ENCODE measurements at places on chromosomes 6 and 20. TPM values are rescaled to one million over a fixed set of nuclear protein-coding genes. Genes with fewer than 3 reads are reported as not detected.
A peak's percentile ranks its signal among the peaks of the same experiment; 100 is the strongest.

DNA sequence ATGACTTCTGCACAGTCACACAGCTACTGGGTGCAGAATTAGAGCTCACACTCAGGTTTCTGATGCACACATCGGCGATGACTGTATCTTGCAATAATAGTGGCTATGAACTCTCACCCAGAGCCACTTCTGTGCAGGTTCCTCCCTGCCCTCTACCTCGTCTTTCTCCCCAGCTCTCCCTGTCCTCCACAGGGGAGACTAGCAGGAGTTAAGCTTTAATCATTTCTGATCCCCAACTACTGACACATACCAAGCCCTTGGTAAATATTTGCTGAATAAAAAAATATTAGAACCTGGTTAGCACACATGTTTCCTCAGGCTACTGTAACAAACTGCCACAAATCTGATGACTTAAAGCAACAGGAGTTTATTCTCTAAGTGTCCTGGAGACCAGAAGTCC is 222.7 kb upstream of the FOXA2 start:
- no peak for DNase-seq
- H3K4me1 ChIP-seq = no peaks in the 10 kb centered on the region
- H3K36me3 ChIP-seq = no peaks in the 10 kb centered on the region
- H3K27me3 ChIP-seq = no peaks in the 10 kb centered on the region
- no peak overlapping the region for H3K27ac ChIP-seq

DNA sequence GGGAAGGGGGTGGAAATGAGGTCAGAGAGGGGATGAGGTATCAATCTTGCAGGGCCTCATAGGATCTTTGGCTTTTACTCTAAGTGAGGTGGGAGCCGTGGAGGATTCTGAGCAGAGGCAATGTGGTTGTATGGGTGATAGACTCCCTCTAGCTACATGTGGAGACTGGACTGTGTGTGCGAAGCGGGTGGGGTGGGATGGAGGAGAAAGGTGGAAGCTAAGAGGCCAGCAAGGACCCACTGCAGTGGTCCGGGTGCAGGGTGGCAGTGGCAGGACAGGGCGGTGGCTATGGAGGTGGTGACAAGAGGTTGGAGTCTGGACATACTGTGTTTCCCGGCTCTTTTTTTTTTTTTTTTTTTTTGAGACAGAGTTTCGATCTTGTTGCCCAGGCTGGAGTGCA is 62.4 kb upstream of the PTPN1 start:
- peaks cover 2% of the 10 kb centered on the region for H3K36me3 ChIP-seq
- no peak overlapping the region for H3K27ac ChIP-seq
- H3K4me1 ChIP-seq = peaks cover 37% of the 10 kb centered on the region
- DNase-seq = no peak

GRCh38 chr6:169035385-169036240 is 218.0 kb downstream of the THBS2 start:
- H3K27ac ChIP-seq = no peak overlapping the region
- H3K4me3 ChIP-seq = no peak overlapping the region
- peaks cover 2% of the 10 kb centered on the region for H3K27me3 ChIP-seq

DNA sequence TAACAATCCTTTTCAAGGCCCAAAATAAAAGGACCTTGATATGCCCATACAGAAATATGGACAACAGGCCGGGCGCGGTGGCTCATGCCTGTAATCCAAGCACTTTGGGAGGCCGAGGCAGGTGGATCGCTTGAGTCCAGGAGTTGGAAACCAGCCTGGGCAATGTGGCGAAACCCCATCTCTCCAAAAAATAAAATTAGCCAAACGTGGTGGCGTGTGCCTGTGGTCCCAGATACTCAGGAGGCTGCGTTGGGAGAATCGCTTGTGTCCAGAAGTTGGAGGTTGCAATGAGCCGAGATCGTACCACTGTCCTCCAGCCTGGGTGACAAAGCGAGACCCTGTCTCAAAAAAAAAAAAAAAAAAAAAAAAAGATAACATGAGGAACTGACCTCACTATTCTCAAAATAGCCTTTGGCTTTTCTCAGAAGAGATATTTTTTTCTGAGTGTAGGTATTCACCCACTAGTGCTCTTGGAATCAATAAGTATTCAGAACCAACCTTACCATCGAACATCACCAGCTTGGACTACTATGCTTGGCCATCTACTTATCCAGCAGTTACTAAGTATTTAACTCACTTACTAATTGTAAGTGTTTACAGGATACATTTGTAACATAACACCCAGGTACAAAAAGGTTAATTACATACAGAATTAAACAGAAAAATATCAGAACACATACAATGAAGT is 99.2 kb downstream of the OR2B2 start:
- peak overlapping the region; percentile 81 for H3K4me3 ChIP-seq
- H3K27me3 ChIP-seq = peaks cover 2% of the 10 kb centered on the region
- peak overlapping the region; percentile 98 for H3K27ac ChIP-seq
- H3K36me3 ChIP-seq = peaks cover 32% of the 10 kb centered on the region
- peaks cover 54% of the 10 kb centered on the region for H3K4me1 ChIP-seq

GRCh38 chr6:154962753-154963152 is 32.4 kb upstream of the TIAM2 start:
- peaks cover 4% of the 10 kb centered on the region for H3K4me1 ChIP-seq
- no peaks in the 10 kb centered on the region for H3K36me3 ChIP-seq
- H3K27me3 ChIP-seq = no peaks in the 10 kb centered on the region
- no peak for DNase-seq
- H3K4me3 ChIP-seq = no peak overlapping the region

DNA sequence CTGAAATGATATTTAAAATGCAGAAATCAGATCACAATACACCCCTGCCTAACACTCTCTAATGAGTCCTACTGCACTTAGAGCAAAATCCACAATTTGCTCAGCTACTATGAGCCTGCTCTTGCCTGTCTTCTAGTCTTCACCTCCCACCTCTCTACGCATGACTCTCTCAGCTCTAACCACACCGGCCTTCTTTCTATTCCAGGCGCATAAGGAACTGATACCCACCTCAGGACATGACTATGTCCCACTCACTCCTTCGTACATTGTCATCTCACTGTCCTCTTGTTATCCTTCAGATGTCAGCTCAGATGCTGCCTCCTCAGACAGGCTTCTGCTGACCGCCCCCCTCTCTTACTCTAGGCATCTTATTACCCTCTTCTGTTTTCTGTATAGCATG is 201.0 kb upstream of the FLRT3 start:
- no peak overlapping the region for H3K4me3 ChIP-seq
- no peaks in the 10 kb centered on the region for H3K4me1 ChIP-seq
- no peaks in the 10 kb centered on the region for H3K27me3 ChIP-seq

- no peak for DNase-seq
- H3K36me3 ChIP-seq = no peaks in the 10 kb centered on the region
- H3K27ac ChIP-seq = no peak overlapping the region
- no peak overlapping the region for H3K4me3 ChIP-seq
Observed at GRCh38 chr6:10595731-10596664, 74.8 kb downstream of the GCNT2 start.

- H3K36me3 ChIP-seq = no peaks in the 10 kb centered on the region
- H3K27me3 ChIP-seq = no peaks in the 10 kb centered on the region
- H3K4me3 ChIP-seq = no peak overlapping the region
- no peaks in the 10 kb centered on the region for H3K4me1 ChIP-seq
- no peak for DNase-seq
Observed at GRCh38 chr6:124282541-124282940, 478.9 kb downstream of the NKAIN2 start.

- no peak overlapping the region for H3K4me3 ChIP-seq
- no peaks in the 10 kb centered on the region for H3K27me3 ChIP-seq
- H3K27ac ChIP-seq = no peak overlapping the region
- no peak for DNase-seq
Observed at GRCh38 chr20:54920491-54920890, 445.1 kb downstream of the DOK5 start.

- no peaks in the 10 kb centered on the region for H3K4me1 ChIP-seq
- H3K36me3 ChIP-seq = no peaks in the 10 kb centered on the region
- DNase-seq = peak; percentile 73
- H3K27me3 ChIP-seq = peaks cover 7% of the 10 kb centered on the region
Observed at GRCh38 chr20:46040902-46041535, 12.0 kb downstream of the SLC12A5 start.

DNA sequence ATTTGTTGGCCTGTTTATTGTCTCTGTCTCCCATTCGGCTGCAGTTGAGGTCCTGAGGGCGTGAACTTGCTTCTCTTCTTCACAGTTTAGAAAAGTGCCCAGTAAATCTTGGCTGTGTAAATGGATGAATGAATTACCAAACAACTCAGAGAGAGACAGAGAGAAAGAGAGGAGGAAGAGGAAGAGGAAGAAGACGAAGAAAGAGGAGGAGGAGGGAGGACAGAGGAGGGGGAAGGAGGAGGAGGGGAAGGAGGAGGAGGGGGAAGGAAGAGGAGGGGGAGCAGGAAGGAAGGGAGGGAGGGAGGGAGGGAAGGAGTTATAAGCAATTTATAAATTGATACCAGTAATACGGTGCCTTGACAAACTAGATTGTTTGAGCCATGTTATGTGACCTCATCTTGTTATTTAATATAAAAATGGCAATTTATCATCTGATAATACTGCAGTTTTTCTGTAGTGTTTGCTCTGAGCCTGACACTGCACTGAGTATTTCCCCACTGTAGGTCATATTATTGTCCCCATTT is 18.7 kb downstream of the HCK start:
- H3K27ac ChIP-seq = no peak overlapping the region
- peaks cover 18% of the 10 kb centered on the region for H3K27me3 ChIP-seq
- DNase-seq = no peak
- no peaks in the 10 kb centered on the region for H3K4me1 ChIP-seq
- H3K36me3 ChIP-seq = no peaks in the 10 kb centered on the region

DNA sequence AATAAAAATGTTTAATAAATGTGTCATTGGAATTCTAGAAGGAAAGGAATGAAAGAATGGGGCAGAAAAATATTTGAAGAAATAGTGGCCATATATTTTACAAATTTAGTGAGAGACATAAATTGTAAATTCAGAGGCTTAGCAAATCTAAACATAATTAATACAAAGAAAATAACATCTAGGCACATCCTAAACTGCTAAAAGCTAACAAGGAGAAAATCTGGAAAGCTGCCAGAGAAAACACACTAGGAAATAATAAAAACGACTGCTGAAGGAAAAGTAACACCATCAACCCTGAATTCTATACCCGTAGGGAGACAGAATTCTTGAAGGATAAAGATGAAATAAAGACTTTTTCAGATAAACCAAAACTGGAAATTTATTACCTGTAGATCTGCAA is 23.8 kb downstream of the CYB5R4 start:
- no peak overlapping the region for H3K27ac ChIP-seq
- DNase-seq = no peak
- H3K36me3 ChIP-seq = no peaks in the 10 kb centered on the region
- H3K4me3 ChIP-seq = no peak overlapping the region
- peaks cover 4% of the 10 kb centered on the region for H3K4me1 ChIP-seq

GRCh38 chr6:42769051-42769450 is 12.8 kb upstream of the BICRAL start:
- peaks cover 33% of the 10 kb centered on the region for H3K4me1 ChIP-seq
- peaks cover 14% of the 10 kb centered on the region for H3K36me3 ChIP-seq
- H3K27ac ChIP-seq = no peak overlapping the region
- DNase-seq = no peak
- no peak overlapping the region for H3K4me3 ChIP-seq
- H3K27me3 ChIP-seq = no peaks in the 10 kb centered on the region

DNA sequence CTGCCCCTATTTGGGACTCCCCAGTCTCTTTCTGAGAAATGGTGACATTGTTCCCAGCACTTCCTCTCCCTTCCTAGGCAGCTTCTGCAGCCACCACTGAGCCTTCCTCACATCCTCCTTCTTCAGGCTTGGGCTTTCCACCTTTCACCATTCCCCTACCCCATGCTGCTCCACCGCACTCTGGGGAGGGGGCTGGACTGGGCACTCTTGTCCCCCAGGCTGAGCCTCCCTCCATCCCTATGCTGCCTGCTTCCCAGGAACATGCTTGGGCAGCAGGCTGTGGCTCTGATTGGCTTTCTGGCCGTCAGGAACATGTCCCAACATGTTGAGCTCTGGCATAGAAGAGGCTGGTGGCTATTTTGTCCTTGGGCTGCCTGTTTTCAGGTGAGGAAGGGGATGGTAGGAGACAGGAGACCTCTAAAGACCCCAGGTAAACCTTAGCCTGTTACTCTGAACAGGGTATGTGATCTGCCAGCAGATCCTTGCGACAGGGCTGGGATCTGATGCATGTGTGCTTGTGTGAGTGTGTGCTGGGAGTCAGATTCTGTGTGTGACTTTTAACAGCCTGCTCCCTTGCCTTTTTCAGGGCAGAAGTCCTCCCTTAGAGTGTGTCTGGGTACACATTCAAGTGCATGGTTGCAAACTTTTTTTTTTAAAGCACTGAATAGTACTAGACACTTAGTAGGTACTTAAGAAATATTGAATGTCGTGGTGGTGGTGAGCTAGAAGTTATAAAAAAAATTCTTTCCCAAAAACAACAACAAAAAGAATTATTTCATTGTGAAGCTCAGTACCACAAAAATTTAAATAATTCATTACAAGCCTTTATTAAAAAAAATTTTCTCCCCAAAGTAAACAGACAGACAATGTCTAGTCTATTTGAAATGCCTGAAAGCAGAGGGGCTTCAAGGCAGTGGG is 2.1 kb upstream of the CDKN1A start:
- H3K4me3 ChIP-seq = peak overlapping the region; percentile 89
- peaks cover 14% of the 10 kb centered on the region for H3K36me3 ChIP-seq
- no peaks in the 10 kb centered on the region for H3K27me3 ChIP-seq

GRCh38 chr6:141744194-141744925 is 388.4 kb upstream of the GJE1 start:
- no peak overlapping the region for H3K27ac ChIP-seq
- no peaks in the 10 kb centered on the region for H3K36me3 ChIP-seq
- no peaks in the 10 kb centered on the region for H3K27me3 ChIP-seq
- H3K4me3 ChIP-seq = no peak overlapping the region
- no peak for DNase-seq
- H3K4me1 ChIP-seq = no peaks in the 10 kb centered on the region

GRCh38 chr20:33160681-33161080 is 7.3 kb upstream of the BPIFA2 start:
- no peak for DNase-seq
- H3K4me1 ChIP-seq = no peaks in the 10 kb centered on the region
- H3K27me3 ChIP-seq = peaks cover 7% of the 10 kb centered on the region
- H3K27ac ChIP-seq = no peak overlapping the region

GRCh38 chr6:41581381-41581991 is 35.3 kb downstream of the FOXP4 start:
- H3K4me1 ChIP-seq = peaks cover 5% of the 10 kb centered on the region
- no peak overlapping the region for H3K4me3 ChIP-seq
- DNase-seq = no peak
- H3K27me3 ChIP-seq = peaks cover 3% of the 10 kb centered on the region

GRCh38 chr6:31158863-31159855 is 770 bp downstream of the TCF19 start:
- no peaks in the 10 kb centered on the region for H3K27me3 ChIP-seq
- DNase-seq = peak; percentile 55
- peak overlapping the region; percentile 91 for H3K4me3 ChIP-seq
- peak overlapping the region; percentile 81 for H3K27ac ChIP-seq
- peaks cover 45% of the 10 kb centered on the region for H3K4me1 ChIP-seq
- H3K36me3 ChIP-seq = peaks cover 62% of the 10 kb centered on the region

Gene MYH7B
- total RNA-seq = 0.13 TPM

Gene EDN1
- not detected for total RNA-seq

Gene C6orf15
- total RNA-seq = not detected

Gene OR2H2
- total RNA-seq = not detected

Gene EFCAB8
- 1.5 TPM for total RNA-seq

Gene SSTR4
- not detected for total RNA-seq

Gene PRSS16
- 0.82 TPM for total RNA-seq

Gene PTCRA
- total RNA-seq = not detected

Gene BIRC7
- total RNA-seq = 0.74 TPM

Gene PRPH2
- not detected for total RNA-seq

Gene OGFR
- 76.6 TPM for total RNA-seq

Gene RBM24
- not detected for total RNA-seq

Gene MDFI
- total RNA-seq = not detected

Gene IMPG1
- total RNA-seq = not detected

Gene ISM1
- 3.7 TPM for total RNA-seq

Data from activated CD8-positive, alpha-beta T cell treated with anti-CD3 and anti-CD28 coated beads, Interleukin-2, amount 10 ng/mL, durations not matched to agents 7 days and 5 days (primary cell).